Stimulated activated CD4-positive, alpha-beta T cell treated with anti-CD3 and anti-CD28 coated beads, Interleukin-4, amount 100 ng/mL, for 48 hours (primary cell): ENCODE measurements at places on chromosomes 5 and 9.

- DNase-seq, result no peak
These were observed 31.9 kb upstream of the GABRP start for GRCh38 chr5:170751631-170752030.

DNA sequence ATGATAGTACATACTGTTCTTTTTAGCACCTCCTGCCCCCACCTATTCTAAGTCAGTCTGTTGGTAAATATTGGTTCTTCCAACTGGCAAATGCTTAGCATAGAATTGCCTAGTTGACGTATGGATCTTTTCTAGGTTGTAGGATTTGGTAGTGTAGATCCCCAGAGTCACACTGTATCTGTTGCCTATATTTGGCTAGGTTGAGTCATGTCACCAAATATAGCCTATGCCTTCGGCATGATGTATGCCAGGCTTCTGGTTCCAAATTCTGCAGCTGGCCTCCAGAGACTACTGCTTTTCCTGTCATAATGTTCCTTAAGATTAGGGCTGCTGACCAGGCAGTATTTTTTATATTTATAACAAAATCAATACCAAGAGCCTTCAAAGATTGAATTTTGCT lies 38.2 kb downstream of the CPEB4 start:
- no peak for DNase-seq

DNA sequence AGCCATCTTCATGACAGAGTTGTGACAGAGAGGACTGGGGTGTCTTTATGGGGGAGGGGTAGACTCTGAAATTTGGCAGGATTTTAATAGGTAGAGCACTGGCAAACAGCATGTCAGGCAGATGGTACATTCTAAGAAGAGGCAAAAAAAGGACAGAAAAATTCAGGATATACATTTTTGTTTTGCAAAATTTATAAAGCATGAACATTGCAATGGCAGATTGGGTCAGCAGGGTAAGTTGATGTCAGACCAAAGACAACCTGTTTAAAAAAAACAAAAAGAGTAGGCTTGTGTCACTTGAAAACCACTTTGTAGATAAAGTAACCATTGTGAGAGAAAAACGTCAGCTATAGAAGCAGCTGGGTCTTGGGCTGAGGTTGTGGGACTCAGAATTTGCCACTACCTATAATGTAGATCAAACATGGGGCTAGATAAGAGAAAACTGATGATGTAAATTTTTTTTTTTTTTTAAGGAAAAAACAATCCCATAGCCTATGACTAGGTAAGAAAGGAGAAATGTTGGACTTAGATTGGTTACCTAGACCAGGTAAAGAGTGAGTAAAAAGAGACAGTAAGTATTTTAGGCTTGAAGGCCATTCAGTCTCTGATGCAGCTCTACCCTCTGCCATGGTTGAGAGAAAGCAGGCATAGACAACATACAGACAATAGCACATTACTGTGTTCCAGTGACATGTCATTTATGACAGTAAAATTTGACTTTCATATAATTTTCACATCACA lies 8.3 kb downstream of the CAMK4 start:
- no peak for DNase-seq

DNA sequence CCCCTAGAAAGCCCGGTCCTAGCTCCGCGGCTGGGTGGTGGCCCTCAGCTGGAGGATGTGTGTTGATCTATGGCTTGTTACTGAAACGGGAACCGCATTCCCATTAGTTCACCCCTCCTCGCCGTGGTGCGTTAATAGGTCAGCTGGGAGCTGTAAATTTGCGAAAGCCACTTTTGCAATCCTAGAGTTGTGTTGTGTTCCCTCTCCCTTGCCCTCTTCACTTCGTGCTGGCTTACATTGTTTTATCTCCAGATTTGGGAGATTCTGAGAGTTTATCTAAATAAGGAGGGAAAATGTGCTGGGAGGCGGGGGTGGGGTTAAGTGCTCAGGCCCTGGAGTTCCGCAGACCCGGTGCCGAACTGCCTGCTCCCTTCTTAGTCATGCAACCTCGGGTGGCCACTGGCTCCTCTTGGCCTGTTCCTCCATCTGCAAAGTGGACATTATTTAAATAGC lies 62.8 kb downstream of the HMCN2 start:
- no peak for DNase-seq

DNA sequence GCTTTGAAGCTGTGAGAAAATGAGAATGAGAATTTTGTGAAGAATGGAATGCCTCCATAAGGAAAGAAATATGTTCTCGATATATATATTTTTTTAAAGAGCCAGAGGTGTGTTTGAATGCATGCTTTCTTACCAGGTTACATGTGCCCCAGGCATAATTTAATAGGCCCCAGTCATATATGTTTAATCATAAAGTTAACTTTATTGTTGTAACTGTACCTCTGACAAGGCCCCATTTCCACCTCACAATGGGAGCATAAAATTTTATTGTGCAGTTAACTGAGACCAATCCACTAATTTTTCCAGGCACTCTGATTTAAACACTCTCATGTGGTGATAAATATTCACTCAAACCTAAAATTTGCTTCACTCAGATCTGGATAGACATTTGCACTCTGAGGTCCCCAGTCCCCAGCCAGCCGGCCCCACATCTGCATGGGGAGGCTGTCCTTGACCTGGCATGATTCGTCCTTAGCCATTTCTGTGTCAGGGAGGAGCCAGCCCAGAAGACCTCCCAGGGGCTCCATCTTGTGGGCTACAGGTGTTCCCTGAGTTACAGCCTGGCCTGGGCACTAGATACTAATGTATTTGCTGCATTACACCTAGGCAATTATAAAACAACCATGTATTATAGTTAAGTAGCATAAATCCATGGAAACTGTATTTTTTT lies 245.8 kb downstream of the MTRR start:
- no peak for DNase-seq

DNA sequence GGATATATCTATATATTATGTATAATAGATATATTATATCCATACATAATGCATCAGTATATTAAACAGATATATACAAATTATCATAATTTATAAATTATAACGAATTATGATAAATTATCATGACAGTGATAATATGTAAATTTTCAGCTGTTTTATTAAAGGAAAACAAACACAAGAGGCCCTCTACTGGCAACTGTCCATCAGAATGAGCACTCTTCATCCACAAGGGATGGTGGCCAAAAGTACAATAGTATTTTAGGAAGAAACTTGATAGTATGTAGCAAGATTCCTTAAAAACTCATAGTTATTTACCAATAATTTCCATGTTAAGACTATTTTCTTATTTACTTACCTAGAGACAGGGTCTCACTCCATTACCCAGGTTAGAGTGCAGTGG lies 113.3 kb upstream of the LPAR1 start:
- DNase-seq, result no peak

DNA sequence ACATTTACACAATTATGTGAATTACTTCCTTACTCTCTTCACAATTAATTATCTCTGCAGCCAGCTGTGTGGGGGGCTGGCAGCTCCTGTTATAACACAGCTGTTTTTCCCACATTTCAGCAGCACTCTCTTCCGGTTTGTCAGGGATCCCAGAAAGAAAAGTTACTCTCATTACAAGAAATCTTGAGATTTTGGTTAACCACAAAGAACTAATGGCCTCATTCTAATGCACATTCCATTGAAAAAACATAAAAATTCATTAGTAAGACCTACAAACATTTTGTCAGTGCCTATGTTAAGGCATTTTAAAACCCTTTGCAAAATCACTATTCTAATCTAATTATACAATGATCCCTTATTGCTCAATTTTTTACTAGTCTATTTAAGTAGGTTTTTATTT lies 64.1 kb downstream of the PDE4D start:
- no peak for DNase-seq

GRCh38 chr5:64971513-64971912 lies 202.8 kb downstream of the CWC27 start:
- no peak for DNase-seq

DNA sequence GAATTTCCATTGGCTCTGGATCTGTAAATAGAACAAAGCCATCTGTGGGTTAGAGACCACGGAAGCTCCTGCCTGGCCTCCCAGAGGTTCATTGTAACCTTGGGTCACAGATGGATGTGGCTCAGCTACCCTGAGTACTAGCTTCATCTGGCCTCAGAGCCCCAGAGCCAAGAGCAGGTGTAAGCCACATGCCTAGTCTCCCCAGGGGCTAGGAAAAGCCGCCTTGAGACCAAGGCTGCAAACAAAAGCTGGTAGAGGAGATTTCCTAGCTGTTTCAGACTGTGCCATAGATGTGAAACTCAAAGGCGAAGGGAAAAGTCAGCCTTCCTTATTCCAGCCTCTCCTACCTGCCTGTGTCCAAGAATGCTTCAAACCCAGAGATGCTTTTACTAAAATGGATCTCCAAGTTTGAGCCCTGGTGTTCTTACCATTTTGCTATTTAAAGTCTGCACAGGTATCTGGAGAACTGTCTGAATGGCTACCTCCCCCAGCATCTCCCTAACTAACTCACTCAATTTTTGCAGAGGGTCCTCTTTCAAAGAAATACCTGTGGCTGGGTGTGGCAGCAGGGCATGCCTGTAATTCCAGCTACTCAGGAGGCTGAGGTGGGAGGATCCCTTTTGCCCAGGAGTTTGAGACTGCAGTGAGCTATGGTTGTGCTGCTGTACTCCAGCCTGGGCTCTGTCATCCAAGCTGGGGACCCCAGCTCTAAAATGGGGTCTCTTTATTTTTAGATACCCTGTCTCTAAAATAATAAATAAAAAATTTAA lies 42.3 kb upstream of the MAP1B start:
- no peak for DNase-seq

DNA sequence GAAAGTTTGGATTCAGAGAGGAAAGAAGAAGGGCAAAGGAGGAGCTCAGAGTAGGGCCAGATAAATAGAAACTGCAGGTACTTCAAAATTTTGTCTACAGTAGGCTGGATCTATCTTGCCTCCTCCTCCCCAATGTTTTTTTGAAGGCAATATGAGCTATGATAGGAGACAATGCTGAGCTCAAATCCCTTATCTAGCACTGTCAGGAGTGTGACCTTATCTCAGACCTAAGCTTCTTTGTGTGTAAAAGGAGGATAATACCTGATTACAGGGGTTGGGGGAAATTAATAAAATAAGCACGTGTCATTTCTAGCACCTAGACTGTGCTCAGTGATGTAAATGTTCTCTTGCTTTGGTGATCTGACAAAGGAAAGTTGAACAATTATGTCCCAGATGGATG lies 137.8 kb upstream of the CD180 start:
- DNase-seq, result no peak

DNA sequence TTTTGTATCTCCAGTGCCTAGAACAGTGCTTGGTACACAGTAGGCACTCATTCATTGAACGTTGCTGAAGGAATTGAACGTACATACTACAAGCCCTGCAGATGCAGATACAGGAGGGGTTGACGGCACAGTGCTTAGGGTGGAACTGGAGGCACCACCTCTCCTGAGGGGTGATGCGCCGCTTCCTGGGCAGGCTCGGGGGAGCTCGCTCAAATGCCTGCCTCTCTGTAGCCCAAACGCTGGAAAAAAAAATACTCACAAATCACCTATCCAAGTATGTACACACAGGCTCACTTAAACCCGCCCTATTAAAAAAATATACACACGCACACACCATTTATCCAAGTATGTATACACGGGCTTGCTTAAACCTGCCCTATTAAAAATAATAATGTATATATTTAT lies 536 bp upstream of the COMMD10 start:
- DNase-seq, result peak; percentile 16

DNA sequence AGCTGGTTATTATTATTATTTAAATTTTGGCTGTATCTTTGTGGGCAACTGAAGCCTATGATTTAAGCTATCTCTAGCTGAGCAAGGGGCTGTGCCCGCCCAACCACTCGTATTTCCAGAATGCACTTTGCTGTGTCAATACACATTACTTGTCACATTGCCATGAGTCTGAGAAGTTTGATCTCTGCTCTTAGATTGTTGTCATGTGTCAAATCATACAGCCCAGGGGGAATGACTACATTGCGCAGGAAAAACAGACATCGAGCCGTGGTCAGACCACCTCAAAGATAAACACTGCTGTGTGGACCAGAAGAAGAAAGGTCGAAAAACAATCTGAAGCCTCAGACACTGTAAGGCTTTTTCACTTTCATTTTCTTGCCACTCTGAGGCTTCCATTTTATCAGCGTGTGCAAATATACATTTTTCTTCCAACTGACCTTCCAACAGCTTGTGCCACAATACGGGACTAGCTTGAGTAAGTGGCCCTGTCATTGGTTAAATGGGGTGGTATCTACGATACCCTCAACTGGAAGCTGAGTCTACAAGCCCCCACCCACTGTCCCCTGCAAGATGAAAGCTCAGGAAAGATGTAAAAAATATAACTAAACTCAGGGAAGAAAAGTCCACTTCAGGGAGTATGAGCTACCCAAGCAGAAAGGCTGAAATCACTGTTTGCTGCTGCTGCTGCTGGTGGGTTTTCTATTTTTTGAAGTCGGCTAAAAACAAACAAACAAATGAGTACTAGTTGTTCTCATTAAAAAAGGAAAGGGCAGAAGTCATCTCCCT lies 603.0 kb downstream of the BNC2 start:
- no peak for DNase-seq

- DNase-seq, result no peak
These were observed 144.5 kb downstream of the UNC13B start for GRCh38 chr9:35306283-35306682.

DNA sequence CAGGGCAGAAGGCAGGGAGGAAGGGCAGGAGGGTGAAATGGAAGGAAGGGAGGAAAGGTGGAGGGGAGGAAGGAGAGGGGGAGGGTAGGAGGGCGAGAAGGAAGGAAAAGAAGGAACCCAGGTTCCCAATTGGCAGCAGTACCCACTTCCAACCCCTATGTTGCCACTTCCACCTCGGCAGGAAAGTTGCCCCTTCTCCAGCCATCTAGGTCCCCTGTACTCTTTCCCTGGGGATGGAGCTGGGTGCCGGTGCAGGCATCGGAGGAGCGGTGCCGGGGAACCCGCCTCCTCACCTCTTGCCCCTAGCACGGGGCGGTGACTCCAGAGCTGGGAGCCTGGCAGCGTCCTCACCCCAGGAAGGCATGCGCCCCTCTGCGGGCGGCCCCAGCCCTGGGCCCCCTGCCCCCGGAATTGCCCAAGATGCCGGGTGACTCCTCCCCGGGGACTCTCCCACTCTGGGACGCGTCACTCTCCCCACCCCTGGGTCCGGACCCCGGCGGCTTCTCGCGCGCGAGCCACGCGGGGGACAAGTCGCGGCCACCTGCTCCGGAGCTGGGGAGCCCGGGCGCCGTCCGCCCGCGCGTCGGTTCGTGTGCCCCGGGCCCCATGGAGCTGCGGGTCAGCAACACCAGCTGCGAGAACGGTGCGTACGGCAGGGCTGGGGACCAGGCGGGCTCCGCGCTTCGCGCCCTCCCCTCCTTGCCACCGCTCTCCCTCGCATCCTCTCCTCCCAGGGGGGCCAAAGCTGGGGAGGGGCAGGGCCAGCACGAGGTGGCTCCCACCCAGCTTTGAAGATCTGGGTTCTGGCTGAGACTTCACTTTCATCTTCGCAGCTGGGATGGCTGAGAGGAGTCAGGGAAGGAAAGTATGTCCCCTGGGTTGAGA lies at the start of gene NIPAL4:
Gene NIPAL4, plus strand, starts transcription at position 499 of the 885 bp plus-strand sequence. Its CDS starts 108 bp downstream, at position 607.
- DNase-seq, result peak; percentile 24
